Activated CD8-positive, alpha-beta memory T cell treated with anti-CD3 and anti-CD28 coated beads, Interleukin-2, amount 10 ng/mL, durations not matched to agents 7 days and 5 days (primary cell): ENCODE measurements at places on chromosomes 5 and 9.

DNA sequence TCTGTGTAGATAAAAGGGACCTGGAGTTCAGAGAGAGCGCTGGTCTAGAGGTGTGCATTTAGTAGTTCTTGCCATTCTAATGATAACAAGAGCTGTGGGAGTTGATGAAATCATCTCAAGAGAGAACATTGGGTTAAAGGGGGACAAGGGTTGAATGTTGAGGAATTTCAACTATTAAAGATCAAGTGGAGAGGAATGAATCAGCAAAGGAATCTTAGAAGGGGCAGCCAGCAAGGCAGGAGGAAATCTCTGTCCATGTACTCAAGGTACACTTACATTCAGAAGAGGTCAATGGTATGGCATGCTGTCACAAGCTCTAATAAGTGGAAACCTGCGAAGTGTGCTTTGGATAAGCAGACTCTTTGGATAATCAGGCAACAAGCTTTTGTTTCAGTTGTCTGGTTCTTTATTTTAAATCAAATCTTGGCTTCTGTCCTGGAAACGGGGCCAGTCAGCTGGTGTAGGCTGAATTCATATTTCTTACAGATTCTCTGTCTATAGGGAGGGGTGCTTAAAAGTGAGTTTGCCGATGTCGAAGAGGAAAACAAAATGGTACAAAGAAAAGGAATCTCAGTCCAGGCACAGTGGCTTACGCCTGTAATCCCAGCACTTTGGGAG is 320.5 kb upstream of the CD180 start:
- H3K36me3 ChIP-seq = peaks cover 18% of the 10 kb centered on the region
- H3K4me3 ChIP-seq = no peak overlapping the region
- H3K27me3 ChIP-seq = peaks cover 19% of the 10 kb centered on the region
- H3K4me1 ChIP-seq = peaks cover 50% of the 10 kb centered on the region
- no peak for DNase-seq
- no peak overlapping the region for H3K27ac ChIP-seq

GRCh38 chr5:170182491-170182890 is 50.3 kb upstream of the C5orf58 start:
- no peaks in the 10 kb centered on the region for H3K4me1 ChIP-seq
- H3K27me3 ChIP-seq = peaks cover 14% of the 10 kb centered on the region
- no peak overlapping the region for H3K4me3 ChIP-seq
- H3K36me3 ChIP-seq = no peaks in the 10 kb centered on the region

- no peak overlapping the region for H3K4me3 ChIP-seq
- no peak overlapping the region for H3K27ac ChIP-seq
- H3K36me3 ChIP-seq = no peaks in the 10 kb centered on the region
- DNase-seq = no peak
Measured at GRCh38 chr5:16437977-16438376, 27.6 kb downstream of the ZNF622 start.

DNA sequence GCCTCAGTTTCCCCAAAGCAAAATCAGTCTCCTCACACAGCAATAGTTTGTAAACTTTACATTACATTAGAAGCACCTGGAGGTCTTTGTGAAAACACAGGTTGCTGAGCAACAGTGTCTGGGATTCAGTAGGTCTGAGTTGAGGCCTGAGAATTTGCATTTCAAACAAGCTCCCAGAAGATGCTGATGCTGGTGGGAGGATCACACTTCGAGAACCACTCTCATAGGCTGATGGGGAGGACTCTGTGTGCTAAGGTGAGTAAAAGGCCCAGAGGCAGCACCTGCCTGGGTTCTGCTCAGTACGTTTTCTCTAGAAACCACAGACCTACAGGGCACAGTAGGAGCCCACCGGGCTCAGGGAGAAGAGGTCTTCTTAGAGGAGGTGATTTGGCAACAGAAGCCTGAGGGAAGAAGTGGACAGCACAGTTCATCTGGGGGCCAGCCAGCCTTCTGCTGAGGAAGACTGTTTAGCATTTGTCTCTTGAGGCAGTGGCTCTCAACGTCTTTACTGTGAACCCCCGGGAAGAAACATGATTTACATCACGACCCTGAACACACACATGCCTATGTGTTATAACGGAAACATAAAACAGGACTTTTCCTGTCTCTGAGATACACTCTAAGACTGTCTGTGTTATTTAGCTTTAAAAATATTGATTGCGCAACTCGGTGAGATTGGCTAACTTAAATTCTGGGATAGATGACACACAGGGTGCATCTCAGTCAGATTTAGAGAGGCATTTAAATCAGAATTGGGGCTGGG is 24.8 kb upstream of the DENND1A start:
- no peak overlapping the region for H3K27ac ChIP-seq
- DNase-seq = no peak
- H3K27me3 ChIP-seq = peaks cover 23% of the 10 kb centered on the region
- no peak overlapping the region for H3K4me3 ChIP-seq
- no peaks in the 10 kb centered on the region for H3K4me1 ChIP-seq

GRCh38 chr9:95239071-95239470 is 78.4 kb downstream of the FANCC start:
- no peak overlapping the region for H3K4me3 ChIP-seq
- no peaks in the 10 kb centered on the region for H3K4me1 ChIP-seq
- H3K27ac ChIP-seq = no peak overlapping the region
- peaks cover 8% of the 10 kb centered on the region for H3K36me3 ChIP-seq

GRCh38 chr5:163964671-163965070 is 459.3 kb downstream of the MAT2B start:
- no peak overlapping the region for H3K27ac ChIP-seq
- DNase-seq = no peak

DNA sequence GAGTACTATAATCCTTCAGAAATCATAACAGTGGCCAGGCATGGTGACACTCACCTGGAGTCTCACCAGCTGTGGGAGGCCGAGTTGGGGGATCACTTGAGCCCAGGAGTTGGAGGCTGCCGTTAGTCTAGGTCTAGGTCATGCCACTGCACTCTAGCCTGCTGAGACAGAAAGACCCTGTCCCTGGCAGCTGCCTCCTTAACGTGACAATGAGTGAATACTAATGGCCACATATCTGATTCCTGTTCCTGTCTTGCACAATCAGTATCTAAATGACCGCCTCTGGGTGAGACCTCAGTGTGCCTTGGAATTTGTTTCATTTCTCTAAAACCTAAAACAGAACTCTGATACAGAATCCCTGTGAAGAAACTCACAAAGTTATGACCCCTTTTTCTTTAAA is 131.0 kb upstream of the DAB2 start:
- peaks cover 12% of the 10 kb centered on the region for H3K27me3 ChIP-seq
- no peak for DNase-seq
- no peaks in the 10 kb centered on the region for H3K36me3 ChIP-seq
- no peak overlapping the region for H3K4me3 ChIP-seq
- H3K4me1 ChIP-seq = no peaks in the 10 kb centered on the region

- H3K4me1 ChIP-seq = no peaks in the 10 kb centered on the region
- H3K4me3 ChIP-seq = no peak overlapping the region
- no peaks in the 10 kb centered on the region for H3K27me3 ChIP-seq
- no peak for DNase-seq
- no peaks in the 10 kb centered on the region for H3K36me3 ChIP-seq
Measured at GRCh38 chr9:9904041-9904440, 708.8 kb downstream of the PTPRD start.

DNA sequence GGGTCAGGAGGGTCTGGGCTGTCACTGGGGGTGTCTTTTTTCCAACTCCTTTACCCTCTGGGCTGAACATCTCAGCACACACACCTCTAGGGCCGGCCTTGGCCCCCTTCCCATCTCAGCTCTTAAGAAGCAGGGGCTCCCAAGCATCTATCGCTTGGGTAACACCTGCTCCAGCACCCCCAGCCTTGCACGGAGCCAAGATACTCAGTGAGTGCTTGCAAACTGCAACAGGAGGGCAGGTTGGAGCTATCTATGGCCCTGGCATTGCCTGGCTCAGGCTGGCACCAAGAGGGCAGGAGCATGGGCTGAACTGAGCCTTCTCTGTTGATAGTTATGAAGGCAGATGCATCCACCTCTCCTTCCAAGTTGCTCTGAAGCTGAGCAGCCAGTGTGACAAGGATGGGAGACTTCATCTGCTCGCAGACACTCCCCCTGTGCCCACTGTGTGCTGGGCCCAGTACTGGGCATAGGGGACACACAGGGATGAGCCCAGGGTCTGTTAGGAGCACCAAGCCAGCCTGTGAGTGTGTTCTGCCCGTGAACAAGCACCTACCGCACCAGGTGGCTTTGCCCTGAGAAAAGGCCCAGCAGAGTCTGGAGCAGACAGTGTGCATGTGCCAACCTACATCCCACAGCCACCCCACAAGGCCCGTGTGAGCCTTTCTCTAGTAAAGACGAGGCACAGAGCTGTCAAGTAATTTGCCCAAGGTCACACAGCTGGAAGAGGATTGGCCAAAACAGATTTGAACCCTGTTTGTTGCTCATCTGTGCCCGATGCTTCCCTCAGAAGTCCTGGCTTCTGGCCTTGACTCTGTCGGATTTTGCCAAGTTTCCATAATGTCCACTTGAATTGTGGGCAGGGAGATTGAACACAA is 58.2 kb downstream of the PHF2 start:
- no peak overlapping the region for H3K4me3 ChIP-seq
- H3K27ac ChIP-seq = no peak overlapping the region
- H3K4me1 ChIP-seq = no peaks in the 10 kb centered on the region
- DNase-seq = peak; percentile 22

- H3K27ac ChIP-seq = no peak overlapping the region
- H3K4me1 ChIP-seq = peaks cover 5% of the 10 kb centered on the region
Measured at GRCh38 chr5:79809743-79810142, 120.1 kb downstream of the CMYA5 start.

DNA sequence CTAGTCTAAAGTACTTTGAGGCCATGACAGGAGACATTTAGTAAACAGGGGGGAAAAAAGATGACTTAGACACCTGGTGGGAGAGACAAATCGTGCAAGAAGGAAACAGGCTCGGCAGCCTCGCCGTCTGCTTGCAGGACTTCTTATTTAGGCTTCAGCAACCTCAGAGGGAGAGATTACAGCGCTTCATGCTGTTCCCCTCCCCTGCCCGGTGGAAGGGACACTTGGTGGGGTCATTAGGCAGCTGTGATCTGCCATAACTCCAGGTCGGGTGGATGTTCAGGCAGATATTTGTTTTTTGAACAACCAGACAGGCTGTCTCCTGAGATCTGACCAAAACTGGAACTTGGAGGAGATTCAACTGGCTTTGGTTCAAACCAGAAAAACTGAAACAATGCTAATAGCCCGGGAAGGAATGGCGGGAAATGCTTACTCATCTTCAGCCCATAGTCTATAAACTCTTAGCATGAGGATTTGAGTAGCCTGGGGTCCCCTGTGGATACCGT is 38.1 kb upstream of the CD180 start:
- H3K27ac ChIP-seq = no peak overlapping the region
- peaks cover 7% of the 10 kb centered on the region for H3K36me3 ChIP-seq
- no peaks in the 10 kb centered on the region for H3K4me1 ChIP-seq
- no peaks in the 10 kb centered on the region for H3K27me3 ChIP-seq
- H3K4me3 ChIP-seq = no peak overlapping the region
- no peak for DNase-seq

DNA sequence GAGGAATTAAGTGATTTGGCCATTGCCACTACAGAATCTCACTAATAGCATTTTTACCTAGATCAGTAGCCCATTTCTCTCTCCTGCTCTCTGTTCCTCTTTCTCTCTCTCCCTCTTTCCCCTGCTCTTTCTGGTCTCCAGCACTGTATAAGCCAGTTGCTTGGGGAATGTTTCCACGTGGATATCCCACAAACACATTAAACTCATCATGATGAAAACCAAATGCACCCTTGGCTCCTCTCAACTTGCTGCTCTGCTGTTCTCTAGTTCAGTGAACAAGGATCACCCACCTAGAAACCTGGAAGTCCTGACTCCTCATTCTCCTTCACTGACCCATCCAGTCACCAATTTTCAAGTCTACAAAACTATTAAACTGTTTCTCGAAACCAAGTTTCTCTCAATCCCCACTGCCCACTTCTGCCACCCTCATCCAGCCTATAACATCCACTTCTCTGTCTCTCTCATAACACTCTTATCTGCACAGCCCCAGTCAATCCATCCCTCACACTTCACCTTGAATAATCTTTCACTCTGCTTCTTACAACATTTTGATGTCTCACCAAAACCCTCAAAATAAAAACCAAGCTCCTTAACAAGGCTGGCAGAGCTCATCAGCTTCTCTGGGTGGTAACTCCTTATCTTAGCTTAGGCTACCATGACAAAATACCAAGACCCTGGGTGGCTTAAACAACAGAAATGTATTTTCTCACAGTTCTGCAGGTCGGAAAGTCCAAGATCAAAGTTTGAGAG is 79.3 kb downstream of the ARL15 start:
- H3K4me3 ChIP-seq = no peak overlapping the region
- no peaks in the 10 kb centered on the region for H3K36me3 ChIP-seq
- no peak overlapping the region for H3K27ac ChIP-seq
- peaks cover 6% of the 10 kb centered on the region for H3K4me1 ChIP-seq
- no peak for DNase-seq

DNA sequence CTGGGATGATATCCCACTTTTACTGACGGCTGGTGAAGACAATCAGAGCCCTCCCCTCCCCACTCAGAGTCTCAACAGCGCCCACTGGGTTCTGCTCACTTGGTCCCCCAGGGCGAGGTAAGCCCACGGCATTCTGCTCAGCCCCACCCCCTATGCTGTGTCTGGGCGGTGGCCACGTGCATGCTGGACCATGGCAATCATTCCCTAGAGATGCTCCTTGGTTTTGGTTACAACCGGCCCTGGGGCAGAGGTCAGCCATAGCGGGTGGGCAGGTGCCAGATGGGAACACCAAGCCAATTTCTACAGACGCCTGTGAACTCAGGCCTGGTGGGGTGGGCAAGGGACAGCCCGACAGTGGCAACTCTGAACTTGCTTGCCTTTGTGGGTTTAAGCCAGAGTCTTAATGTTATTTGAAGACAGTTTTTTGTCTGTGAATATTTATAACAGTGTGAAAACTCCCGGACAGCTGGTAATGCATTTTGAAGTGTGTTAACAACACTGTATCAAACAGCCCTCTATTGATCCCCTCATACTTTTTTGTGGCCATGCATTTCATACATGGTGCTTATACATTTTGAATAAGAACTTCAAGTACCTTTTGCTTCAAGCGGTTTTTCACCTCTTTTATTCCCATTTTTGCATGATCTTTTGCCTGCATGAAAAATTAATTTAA is 94.2 kb downstream of the CRB2 start:
- H3K4me3 ChIP-seq = no peak overlapping the region
- DNase-seq = no peak
- H3K27me3 ChIP-seq = no peaks in the 10 kb centered on the region
- no peaks in the 10 kb centered on the region for H3K36me3 ChIP-seq

- H3K4me3 ChIP-seq = no peak overlapping the region
- H3K4me1 ChIP-seq = no peaks in the 10 kb centered on the region
- H3K36me3 ChIP-seq = no peaks in the 10 kb centered on the region
- H3K27me3 ChIP-seq = no peaks in the 10 kb centered on the region
- DNase-seq = no peak
- no peak overlapping the region for H3K27ac ChIP-seq
Measured at GRCh38 chr5:80296121-80296520, 23.7 kb upstream of the SPZ1 start.
